ENCODE measurements at places on chromosomes 1 and 21.

DNA sequence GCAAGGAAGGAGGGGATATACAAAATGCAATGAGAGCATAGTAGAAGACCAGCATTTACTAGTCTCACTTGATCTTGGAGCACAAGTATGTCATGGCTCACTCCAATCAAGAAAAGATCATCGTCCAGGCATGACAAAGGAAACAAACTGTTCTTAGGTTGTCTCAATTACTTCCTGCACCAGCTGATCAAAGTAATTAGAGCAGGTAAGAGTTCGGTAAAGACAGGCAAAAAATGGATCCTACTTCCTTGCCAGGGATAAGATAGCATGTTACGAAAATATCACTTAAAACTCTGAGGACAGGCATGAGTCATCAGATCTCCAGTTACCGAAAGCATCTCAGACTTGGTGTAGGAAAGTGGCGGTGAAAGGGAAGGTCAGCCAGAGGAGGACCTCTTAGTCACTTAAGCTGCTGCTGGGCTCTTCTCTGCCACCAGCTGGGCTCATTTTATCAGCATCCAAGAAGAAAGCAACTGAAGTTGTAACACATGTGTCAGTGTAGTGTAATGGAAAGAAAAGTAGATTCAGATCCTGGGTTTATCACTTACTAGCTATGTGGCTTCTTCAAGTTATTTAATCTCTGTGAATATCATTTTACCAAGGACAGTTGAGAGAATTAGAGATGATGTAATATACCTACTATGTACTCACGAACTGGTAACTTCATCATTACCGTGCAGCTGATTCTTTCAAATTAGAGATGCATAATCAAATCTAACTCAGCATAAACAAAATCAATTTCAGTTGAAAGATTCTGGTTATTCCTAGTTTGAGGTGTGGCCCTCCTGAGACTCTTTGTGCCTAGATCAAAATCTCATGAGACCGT lies 46.8 kb downstream of the XCL1 start:
- H3K4me1 ChIP-seq: peaks cover 8% of the 10 kb centered on the region
- peak; percentile 69 for DNase-seq
- H3K27me3 ChIP-seq: peaks cover 10% of the 10 kb centered on the region
- no peak overlapping the region for H3K27ac ChIP-seq
- H3K4me3 ChIP-seq: no peak overlapping the region

DNA sequence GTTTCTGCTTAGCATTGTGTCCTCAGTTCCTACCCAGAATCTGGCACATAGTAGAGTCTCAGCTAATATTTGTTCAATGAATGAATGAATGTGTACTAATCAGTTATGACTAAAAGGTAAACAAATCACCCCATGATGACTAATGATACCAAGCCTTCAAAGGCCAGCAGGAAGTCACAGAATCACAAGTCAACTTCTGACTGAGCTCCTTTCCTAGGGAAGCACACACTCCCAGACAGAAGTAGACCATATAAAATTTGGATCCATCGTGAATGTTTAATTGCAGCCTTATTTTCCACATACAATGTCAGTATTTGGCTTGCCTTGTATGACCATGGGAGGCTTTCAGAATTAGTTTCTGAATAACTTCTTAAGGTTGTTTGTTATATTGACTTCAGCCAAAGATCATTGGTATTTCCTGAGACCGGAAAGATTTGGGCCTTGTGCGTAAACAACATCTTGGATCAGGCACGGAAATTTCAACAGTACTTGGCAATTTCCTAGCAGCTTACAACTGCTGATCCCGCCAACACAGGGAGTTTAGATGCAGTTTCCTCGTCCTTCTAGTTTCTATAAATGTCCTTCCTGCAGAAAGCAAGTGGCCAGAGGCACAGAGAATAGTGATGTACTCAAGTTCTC lies 185.9 kb upstream of the ATP1B1 start:
- no peak for DNase-seq
- no peak overlapping the region for H3K4me3 ChIP-seq
- H3K36me3 ChIP-seq: no peaks in the 10 kb centered on the region
- no peak overlapping the region for H3K27ac ChIP-seq

- no peaks in the 10 kb centered on the region for H3K4me1 ChIP-seq
- no peak for DNase-seq
- H3K4me3 ChIP-seq: no peak overlapping the region
- no peak overlapping the region for H3K27ac ChIP-seq
- peaks cover 5% of the 10 kb centered on the region for H3K36me3 ChIP-seq
- peaks cover 1% of the 10 kb centered on the region for H3K27me3 ChIP-seq
These were observed 65.8 kb upstream of the KLHDC7A start for GRCh38 chr1:18414872-18415447.

- H3K27me3 ChIP-seq: no peaks in the 10 kb centered on the region
- H3K36me3 ChIP-seq: no peaks in the 10 kb centered on the region
- no peak overlapping the region for H3K27ac ChIP-seq
- H3K4me1 ChIP-seq: no peaks in the 10 kb centered on the region
- DNase-seq: peak; percentile 35
These were observed 9.0 kb downstream of the DYNLT5 start for GRCh38 chr1:66761221-66761620.

DNA sequence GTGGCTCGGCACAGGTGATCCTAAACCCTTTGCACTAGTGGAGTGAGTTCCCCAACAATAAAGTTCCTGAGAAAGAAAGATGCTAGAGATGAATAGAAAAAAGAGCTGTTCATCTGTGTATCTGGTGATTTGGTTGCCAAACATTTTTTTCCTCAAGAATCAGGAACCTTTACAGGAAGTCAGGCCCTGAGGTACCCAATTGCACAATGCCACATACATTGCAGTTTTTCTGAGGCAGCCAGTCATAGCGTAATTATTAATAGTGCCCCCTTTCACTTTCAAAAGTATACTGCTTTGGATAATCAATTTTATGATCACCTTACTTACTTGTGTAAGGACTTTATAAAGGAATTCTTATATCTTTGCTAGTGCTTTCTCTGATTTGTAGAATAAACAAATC lies 346.3 kb upstream of the POU3F1 start:
- peaks cover 6% of the 10 kb centered on the region for H3K36me3 ChIP-seq
- H3K27ac ChIP-seq: no peak overlapping the region
- H3K4me3 ChIP-seq: no peak overlapping the region
- DNase-seq: no peak
- no peaks in the 10 kb centered on the region for H3K27me3 ChIP-seq
- H3K4me1 ChIP-seq: no peaks in the 10 kb centered on the region

- peaks cover 10% of the 10 kb centered on the region for H3K27me3 ChIP-seq
- no peaks in the 10 kb centered on the region for H3K36me3 ChIP-seq
- H3K4me1 ChIP-seq: peaks cover 15% of the 10 kb centered on the region
- no peak for DNase-seq
- peak overlapping the region; percentile 73 for H3K27ac ChIP-seq
- H3K4me3 ChIP-seq: peak overlapping the region; percentile 14
These were observed 26.3 kb downstream of the CAPN9 start for GRCh38 chr1:230773396-230774033.

Data from HFFc6 (cell line).